ENCODE measurements at places on chromosomes 4 and X. TPM values are rescaled to one million over a fixed set of nuclear protein-coding genes. Genes with fewer than 3 reads are reported as not detected.

The SMR3B gene
- total RNA-seq = not detected

The SMARCA1 gene
- 26.3 TPM for total RNA-seq

DNA sequence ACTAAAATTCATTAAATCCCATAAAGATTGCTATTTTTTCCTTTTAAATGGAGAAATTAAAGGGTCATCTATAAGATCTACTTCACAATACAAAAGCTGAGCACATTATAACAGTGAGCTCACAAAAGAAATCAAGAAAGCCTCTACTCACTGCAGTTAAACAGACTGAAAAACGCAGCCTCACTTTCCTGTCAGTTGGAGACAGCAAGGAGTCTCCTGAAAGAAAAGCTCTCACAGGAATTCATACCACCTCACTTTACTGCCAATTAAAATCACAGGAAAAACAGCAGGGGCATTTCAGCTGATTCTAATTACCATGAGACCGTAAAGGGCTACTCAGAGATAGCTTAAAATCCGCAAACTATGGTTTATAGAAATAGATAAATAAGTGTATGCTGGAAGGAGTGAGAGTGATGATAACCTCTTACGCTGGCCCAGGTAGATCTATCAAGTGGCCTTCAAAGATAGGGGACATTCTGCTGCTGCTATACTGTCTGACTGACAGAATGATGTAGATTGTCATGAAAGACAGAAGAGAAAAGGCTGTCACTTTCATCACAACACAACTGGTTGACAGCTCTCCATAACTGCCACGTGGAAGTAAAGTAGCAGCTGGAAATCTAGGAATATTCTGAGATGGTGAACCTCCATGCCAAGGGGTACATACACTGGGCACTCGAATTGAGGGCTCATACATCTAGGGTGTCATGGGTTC lies 1333.7 kb upstream of the DIAPH2 start:
- no peak for DNase-seq

- no peak for DNase-seq
Observed at GRCh38 chr4:85151371-85151770, 184.9 kb upstream of the WDFY3 start.

GRCh38 chr4:3612281-3612680 lies 80.1 kb upstream of the LRPAP1 start:
- DNase-seq = no peak

DNA sequence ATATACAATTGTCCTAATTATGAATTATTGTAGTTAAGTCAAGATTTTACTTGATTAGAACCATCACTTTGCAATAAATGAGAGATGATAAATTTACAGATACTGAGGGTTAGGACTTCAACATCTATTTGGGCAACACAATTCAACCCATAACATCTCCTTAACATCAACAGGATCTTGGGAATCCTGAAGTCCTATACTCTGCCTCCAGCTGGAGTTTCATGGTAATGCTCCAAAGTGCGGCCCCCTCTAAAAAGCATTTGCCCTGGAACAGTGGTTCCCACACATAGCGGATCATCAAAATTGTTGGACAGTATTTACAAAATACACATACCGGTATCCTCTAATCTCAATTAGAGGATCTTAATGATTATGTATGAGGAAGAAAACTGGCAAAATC lies 618.6 kb downstream of the CENPC start:
- DNase-seq = no peak

Data from A172 (cell line).